HFF-Myc (cell line): ENCODE measurements at places on chromosomes 6 and 20.

DNA sequence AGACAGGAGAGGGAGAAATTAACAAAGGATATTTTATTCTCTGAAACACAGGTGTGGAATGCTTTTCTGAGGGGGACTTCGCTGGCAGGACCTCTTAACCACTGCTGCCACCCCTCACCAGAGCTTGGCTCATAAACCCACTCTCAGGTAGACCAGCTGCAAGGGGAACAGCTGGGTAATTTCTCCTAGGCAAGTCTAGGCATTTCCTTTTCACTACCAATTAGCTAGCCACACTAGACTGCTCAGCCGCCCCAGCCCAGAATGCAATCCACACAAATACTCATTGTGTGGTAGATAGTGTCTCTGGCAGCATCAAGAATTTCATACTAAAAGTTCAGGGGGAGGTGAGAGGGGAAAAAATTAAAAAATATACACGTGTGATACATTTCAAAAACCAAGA is 267.6 kb upstream of the ID4 start:
- DNase-seq: no peak

GRCh38 chr6:149614337-149614736 is 34.2 kb downstream of the KATNA1 start:
- no peak for DNase-seq

- no peak for DNase-seq
Measured at GRCh38 chr20:51413857-51414256, 128.7 kb downstream of the NFATC2 start.

DNA sequence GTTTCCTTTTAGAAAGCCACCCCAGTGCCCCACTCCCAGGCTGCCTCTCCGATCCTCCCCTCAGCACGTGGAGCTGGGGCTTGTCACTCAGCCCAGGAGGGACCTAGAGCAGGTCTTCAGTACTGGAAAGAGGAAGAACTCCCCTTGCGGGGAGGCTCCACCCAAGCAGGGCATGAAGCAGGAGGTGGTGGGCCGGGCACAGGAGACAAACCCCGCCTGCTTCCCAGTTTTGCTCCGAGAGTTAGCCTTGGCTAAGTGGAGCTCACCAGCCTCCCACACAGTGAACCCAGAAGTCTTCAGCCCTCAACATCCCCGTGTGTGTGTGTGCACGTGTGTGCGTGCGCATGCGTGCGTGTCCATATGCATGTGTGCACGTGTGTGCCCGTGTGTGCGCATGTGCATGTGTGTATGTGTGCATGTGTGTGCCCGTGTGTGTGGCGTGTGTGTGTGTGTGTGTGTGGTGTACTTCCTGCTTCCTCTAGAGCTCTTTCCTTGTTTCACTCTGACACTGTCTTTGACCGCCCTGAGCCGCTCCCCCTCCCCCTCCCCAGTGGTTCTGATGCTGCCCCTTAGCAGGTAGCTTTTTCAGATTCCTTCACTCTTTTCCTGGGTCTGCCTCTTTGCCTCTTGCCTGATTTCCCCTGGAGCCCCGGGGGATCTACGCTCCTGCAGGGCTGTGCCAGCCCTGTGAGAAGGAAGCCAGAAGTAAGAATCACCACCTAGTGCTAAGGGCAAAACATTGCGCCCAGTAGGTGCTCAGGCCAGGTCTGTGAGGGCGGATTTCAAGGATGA is 239.8 kb downstream of the CDC5L start:
- DNase-seq: no peak

- no peak for DNase-seq
Measured at GRCh38 chr6:33744895-33745546, 1.7 kb downstream of the IP6K3 start.

DNA sequence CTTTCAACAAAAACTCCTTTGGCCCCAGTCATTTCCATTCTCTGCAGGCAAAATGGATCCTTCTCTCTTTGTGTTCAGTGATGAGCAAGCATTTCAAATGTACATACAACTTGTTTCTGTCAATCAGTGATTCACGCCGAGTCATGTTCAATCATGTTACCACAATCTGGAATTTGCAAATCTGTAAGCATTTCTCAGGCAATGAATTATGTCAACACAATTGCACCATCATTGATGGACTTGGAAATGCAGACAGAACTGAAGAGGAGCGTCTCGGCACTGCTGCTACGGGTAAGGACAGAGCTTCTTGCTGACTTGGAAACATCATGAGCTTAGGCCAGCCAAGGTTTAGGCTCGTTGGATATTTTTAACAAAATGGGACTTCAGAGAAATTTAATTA is 132.8 kb upstream of the AGPAT4 start:
- no peak for DNase-seq

- no peak for DNase-seq
Measured at GRCh38 chr6:109303640-109304283, 78.5 kb downstream of the CD164 start.

DNA sequence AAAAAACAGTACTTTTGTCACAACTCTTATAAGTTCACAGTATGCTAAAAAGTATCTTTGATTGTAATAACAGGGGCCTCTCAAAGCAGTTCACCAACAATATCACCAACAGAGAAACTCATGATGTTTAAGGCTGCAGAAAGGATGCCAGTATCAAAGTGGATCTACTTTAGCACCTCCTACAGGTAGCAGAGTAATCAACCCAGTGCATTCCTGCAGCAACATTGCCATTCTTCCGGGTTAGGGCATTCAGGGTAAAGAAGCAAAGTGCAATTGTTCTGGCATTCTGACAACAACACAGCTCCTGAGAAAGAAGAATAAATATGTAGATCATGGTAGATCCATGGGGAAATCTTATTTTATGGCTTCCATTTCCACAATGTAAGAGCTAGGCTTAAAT is 7.6 kb upstream of the SLC17A4 start:
- DNase-seq: no peak

DNA sequence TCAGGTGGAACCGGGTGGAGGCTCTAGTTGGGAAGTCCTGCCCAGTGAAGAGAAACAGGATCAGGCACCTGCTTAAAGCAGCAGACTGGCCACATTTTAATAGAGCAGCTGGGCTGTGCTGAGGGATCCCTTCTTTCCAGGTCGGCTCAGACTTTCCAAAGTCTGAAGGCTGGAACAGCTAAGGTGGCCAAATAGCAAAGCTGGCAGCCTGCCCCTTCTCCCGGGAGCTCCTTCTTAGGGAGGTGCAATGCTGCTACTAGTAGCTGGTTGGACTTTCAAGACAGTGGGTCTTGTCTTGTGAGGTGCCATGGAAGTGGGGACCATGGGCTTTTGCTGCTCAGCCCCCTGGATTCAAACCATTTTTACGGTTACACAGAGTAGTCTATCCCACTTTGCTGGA is 30.7 kb upstream of the CST5 start:
- DNase-seq: no peak

DNA sequence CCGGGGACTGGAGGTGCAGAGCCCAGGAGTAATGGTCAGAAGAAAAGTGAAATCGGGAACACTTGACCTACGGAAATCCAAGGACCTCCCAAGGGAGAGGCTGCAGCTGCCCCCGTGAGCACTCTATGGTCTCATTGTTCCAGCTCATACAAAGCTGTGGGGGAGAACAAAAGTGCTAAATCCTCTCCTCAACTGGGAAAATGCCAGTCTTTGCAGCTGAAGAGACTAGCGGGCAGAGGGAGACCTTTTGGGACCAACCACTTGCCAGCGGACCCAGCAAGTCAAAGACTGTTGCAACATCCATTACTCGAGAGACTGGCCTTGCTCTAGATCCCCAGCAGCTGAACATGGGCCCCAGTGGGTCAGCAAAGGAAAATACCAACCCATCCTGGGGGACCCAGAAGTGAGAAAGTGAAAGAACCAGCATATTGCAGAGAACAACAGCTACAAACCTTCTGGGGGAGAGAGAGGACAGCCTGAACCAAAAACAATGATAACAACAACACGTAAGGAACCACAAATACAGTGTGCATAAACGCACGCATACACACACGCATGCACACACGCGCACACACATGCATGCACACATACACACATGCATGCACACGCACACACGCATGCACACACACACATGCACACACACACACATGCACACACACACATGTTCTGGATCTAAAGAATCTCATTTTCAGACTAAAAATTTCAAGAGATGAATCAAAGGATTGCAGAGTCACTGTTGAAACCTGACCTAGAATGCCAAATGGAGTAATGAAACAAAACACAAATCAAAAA is 24.7 kb upstream of the ELMO2 start:
- DNase-seq: no peak

DNA sequence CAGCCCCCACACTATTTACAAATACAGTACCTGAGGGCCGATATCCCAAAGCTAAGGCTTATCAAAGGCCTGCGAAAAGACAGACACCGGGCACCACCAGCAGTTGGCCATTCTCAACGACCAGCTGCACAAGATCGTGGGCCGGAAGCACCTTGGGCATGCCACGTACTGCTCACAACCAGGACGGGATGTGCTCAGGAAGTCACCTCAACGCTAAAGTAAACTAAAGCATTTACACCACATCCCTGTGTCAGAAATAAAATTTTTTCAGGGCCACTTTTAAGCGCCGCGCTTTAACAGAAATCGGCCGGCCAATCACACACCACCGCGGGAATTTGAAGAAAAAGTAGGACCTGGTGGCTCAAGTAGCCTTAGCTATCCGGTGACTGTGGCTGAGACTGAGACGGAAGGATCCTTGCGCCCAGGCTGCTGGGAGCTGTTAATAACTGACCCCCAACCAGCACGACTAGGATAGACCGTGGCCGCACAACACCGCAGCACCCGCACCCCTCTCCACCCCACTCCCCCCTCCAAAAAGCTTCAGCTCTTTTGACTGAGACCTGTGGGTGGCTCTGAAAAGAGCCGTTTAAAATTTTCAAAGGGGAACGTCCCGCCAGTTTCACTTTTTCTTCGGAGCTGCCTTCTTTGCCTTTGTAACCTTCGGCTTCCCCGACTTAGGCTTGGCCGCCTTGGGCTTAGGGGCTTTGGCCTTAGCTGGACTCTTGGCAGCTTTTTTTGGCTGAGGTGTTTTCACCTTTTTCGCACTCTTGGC is 131.2 kb upstream of the BTN3A2 start:
- DNase-seq: no peak

- DNase-seq: no peak
Measured at GRCh38 chr20:20411836-20412235, 43.9 kb downstream of the INSM1 start.

GRCh38 chr20:47506335-47506734 is 4.6 kb downstream of the NCOA3 start:
- no peak for DNase-seq

DNA sequence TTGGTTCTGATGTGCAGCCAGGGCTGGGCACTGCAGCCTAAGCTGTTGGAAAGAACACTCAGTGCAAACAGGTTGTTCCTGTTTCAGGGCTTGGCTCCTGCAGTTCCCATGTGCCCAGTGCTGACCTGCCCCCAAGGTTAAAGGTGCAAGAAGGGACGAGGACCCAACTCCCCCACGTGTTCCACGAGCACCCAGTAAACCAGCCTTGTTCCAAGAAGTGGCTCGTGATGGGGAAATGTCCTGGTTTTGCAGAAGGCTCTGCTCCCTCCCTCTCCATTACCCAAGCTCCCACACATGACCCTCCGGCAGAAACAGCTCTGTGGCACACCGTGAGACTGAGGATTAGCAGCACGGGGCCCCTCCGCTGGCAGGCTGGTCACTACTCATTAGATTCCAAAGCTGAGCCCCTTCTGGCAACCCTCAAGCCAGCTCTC is 9.4 kb downstream of the ACSS1 start:
- DNase-seq: no peak

DNA sequence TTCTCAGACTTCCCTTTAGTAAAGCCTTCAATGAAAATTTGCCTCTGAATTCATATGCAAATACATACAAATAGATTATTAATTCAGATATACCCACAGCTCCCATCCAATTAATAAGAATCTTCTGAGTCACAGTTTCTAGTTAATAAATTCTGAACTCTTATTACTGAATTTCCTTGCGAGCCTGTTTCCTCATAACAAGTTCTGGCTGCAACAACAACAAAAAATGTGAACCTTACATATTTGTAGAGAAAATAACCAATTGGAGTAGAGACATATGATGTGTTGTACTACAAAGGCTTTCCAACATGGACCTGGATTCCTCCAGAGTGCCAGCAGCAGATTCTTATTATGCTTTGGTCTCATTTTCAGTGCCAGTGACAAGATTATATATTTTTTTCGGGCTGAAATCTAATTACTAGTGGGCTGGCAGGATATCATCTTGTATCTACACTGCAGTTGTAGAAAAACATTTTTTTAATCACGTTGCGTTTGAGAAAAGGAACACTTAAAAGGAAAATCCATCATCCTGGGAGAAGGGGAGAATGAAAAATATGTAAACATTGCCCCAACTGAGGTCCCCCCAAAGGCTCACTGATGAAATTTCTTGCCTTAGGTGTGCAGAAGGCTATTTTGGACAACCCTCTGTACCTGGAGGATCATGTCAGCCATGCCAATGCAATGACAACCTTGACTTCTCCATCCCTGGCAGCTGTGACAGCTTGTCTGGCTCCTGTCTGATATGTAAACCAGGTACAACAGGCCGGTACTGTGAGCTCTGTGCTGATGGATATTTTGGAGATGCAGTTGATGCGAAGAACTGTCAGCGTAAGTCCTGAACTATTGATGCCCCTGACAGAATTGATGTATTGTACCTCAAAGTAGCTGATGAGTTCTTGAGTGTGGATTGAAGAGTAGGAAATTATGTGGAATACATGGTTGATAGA is 404.6 kb downstream of the LAMA2 start:
- DNase-seq: no peak

GRCh38 chr20:57658833-57659516 is 38.7 kb upstream of the ZBP1 start:
- DNase-seq: no peak

- no peak for DNase-seq
Measured at GRCh38 chr6:294656-295565, 2.6 kb downstream of the DUSP22 start.

- peak; percentile 9 for DNase-seq
Measured at GRCh38 chr20:64161356-64162238, 2.7 kb upstream of the MYT1 start.

GRCh38 chr6:143157131-143157530 is 96.4 kb downstream of the AIG1 start:
- DNase-seq: no peak

DNA sequence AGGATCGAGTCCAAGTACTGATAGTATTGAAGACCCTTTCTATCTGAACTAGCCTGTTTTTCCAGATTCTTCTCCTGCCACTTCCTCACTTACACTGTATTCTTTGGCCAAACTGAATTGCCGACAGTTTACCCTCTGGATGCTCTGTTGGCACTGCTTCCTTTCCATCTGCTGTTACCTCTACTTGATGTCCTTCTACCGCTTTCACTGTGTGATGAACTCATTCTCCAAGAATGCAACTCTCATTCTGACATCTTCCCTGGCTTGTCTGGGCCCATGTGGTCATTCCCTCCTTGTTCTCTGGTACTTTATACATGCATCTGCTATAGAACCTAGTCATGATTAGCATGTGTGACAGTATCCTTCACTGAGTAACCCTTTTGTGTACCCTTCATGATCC is 16.3 kb downstream of the RPRD1B start:
- peak; percentile 45 for DNase-seq

- no peak for DNase-seq
Measured at GRCh38 chr6:137235686-137236085, 16.5 kb upstream of the IFNGR1 start.

DNA sequence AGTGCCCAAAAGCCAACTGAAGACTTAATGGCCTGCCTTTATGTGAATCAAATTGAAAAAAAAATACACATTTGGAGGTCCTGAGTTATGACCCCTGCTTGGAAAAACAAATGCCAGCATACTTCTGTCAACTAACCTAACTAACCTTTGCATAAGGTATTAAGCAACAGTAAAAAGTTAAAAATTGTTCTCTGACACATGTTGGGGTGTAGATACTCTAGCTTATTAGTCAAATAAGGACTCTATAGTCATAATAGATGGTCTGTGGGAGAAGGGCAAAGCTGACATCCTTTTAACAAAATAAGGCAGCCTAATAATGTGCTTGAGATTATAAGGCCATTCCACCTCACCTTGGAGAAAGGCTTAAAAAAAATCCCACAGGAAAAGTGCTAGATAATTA is 140.5 kb downstream of the HIVEP2 start:
- no peak for DNase-seq
